ENCODE measurements at places on chromosomes 3 and 15.

DNA sequence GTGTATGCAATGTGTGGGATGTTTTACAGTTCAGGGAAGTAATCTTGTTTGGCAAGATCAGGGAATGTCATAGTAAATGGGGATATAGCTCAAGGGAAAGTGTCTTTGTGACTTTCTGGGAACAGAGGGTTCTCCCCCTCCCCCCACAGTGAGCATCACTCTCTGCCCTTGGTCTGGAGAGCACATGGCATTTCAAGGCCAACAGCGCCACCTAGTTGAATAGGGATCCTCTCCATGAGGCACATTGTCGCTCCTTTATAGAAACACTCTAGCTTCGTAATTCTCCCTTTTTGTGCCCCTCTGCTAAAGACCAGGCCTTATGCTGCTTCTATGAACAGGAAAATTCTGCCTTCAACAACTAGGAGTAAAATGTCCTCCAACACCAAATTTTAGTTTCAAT is 37.1 kb upstream of the ARNT2 start:
- DNase-seq: no peak

DNA sequence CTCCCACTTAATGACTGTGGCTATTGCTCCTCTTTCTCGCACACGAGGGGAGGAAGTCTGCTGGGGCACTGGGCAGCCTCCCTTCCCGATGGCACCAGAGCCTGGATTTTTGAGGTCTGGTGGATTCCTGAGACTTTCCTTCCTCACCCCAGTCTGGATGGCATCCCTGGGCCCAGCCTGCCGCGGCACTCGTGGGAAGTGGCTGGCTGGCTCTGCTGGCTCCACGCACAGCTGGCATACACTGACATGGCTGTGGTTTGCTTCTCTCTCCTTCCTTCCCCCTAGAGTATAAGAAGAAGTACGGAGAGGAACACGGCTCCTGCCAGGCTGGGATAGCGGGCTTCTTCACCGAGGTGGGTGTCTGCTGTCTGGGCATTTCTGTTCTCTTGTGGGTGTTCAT is 319.8 kb upstream of the LRRFIP2 start:
- peak; percentile 59 for DNase-seq

- DNase-seq: no peak
Observed at GRCh38 chr15:100934726-100935125, 15.6 kb downstream of the LRRK1 start.

GRCh38 chr15:31151301-31152233 is 50.0 kb upstream of the TRPM1 start:
- no peak for DNase-seq

DNA sequence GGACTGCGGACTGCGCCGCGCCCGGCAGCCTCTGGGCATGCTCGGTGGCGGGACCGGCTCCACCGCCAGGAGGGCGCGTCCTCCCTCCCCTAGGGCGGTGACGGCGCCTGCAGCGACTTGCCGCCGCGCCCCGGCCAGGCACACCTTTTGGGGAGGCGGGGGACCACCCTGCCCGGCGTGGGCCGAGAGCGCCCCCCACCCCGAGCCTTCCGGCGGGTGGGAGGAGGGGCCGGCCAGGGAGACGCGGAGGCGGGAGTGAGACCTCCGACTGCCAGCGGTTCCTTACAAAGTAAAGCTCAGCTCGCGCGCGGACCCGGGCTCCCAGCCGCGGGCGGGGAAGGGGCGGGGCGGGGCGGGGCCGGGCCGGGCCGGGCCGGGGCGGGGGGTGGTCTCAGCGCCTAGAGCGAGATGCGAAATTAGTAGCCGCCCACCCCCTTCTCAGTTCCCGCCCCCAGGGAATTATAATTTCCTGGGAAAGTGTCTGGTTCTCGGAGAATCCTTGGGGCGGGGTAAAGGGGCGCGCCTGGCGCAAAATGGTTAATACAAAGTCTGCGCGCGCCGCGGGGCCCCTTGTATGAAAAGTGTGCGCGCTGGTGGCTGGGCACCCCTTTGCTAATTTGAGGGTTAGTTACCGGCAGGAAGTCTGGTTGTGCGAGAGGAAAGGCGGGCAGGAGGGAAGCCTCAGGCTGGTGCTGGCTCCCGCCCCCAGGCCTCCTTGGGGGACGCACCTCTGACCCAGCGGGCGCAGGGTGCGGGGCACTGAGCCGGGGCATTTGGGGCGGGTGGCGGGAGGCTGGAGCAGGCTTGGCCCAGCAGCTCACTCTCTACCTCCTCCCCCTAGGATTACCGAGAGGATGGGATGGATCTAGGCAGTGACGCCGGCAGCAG is 224.8 kb upstream of the IL12A start:
- DNase-seq: peak; percentile 88

- no peak for DNase-seq
Observed at GRCh38 chr3:163327086-163327485, 1751.2 kb downstream of the SI start.

GRCh38 chr3:190173426-190173825 is 52.7 kb upstream of the P3H2 start:
- DNase-seq: no peak

DNA sequence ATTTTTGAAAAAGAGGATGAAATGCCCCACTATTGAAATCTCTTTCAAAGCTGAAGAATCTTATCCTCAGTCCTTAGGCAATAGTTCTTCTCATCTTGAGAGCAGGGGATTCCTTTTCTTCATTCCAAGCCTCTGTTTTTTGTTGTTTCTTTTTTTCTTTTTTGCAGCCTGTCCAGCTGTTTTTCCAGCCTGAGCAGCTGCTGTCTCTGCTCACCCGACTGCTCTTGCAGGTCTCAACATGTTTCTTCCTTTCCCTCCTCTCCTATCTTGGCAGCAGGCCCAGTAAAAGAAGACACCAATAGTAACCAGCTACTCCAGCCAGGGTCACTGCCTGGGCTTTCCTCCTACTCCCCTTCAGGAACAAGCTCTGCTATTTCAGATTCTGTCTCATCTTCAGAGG is 23.8 kb downstream of the MEX3B start:
- DNase-seq: peak; percentile 60

DNA sequence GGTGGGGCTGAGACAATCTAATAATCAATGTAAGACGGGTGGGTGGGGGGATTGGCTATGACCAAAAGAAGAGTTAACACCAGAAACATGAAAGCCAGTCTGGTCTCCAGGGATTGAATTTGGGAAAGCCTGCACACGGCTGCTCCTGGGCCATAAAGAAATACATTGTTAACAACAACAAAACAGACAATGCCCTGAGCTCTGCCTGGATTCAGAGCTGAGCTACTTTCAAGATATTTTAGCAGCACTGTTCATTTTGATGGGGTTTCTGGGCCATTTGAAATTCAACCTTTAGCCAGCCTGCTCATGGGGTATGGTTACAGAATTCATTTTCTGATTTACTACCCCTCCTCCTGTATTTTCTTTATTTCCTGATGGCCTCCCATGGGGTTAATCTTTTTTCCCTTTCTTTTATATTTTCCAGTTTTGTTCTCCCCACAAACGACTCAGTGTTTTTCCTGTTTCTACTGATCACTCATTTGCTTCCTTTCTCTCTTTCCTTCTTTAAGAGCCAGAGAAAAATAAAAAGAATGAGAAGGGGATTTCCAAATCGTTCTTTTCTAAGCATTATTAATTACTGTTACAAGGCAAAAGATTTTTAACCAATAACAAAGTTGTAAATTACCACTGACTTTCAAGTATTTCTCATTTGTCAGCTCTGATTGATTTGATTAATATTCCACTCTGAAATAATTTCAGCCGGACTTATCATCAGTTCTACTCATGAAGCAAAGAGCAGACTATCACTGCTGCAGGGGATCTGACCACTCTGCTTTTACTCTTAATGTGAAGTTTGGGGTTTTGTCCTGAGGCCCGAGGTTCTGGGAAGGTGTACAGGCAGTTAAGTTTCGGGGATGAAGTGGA is 19.6 kb downstream of the NR2F2 start:
- no peak for DNase-seq

- no peak for DNase-seq
Observed at GRCh38 chr3:13654330-13655060, 105.6 kb downstream of the FBLN2 start.

- no peak for DNase-seq
Observed at GRCh38 chr3:50215529-50215928, 10.5 kb downstream of the SLC38A3 start.

DNA sequence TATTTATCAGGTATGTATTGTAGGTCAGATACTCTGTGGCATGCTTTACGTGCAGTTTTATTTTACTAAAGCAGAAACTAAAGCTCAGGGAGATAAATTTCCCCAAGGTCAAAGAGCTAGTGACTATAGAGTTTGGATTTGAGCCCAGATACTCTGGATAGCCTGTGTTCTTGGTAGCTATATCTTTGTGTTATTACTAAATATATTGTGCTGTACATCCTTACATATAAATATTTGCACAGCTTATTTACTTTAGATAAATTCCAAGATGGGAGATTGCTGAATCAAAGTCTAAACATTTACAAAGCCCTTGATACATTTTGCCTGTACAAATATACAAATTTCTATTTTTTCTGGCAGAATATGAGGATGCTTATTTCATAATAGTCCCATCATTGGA is 660.9 kb upstream of the NAALADL2 start:
- no peak for DNase-seq

DNA sequence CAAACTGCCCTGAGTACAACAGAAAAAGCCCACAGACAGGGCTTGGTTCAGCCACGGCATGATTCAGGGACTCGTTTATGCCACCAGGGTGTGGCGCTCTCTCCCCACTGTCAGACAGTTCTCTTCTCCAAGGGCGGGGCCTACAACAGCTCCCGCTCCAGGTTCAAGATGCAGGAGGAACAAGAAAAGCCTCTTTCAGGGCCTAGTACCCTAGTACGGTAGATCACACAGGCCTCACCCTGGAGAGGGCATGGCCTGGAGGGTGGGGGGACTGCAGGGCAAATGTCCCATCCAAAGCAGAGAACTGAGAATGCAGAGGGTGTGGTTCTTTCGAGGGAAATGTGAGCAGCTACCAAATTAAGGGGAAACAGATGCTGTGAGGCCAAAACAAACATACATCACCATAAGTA is 12.0 kb downstream of the MESD start:
- peak; percentile 67 for DNase-seq

GRCh38 chr3:123687286-123687685 is 102.4 kb upstream of the HACD2 start:
- DNase-seq: no peak

DNA sequence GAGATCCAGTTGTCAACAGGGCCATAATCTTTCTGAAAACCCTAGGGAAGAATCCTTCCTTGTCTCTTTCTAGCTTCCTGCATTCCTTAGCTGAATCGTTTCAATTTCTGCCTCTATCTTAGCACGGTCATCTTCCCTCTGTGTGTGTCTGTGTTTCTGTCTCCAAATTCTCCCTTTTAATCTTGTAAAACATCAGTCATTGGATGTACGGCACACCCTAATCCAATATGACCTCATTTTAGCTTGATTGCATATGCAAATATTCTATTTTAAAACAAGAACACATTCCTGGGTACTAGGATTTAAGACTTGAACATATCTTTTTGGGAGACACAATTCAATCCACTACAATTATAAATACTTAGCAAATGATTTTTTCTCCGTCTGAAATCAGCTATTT is 600.3 kb downstream of the GBE1 start:
- DNase-seq: no peak

DNA sequence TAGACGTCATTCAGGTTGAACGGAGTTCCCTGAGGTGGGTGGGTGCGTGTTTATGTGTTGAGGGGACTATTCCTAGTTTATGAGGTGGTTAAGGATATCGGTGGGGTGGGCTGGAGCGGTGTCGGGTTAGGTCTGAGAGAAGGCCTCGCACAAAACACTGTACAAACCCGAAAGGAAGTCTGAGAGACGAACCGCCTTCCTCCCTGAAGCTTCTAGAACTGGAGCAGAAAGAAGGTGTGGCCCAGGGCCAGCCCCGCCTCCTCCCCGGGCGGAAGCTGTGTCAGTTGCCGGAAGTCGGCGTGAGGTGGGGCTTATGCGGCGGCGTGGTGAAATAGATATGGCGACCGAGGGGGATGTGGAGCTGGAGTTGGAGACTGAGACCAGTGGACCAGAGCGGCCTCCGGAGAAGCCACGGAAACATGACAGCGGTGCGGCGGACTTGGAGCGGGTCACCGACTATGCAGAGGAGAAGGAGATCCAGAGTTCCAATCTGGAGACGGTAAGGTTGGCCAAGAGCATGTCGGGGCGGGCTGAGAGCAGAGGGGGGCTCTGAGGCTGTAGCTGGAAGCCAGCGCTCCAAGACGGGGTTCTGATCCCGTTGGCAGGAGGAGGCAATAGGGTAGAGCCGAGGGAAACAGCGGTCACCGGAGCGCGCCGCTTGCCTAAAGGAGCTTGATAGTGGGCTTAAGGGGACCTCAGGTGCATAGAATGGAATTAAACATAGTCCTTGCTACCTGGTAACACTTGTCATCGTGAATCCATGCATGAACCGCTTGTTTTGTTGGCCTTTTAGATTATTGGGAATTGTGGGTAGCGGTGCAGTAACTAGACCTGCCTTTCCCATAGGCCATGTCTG is at the start of gene HYPK:
Gene HYPK (plus strand): TSS at position 314 of the 856 bp plus-strand sequence. CDS start 24 bp downstream, at position 338.
- DNase-seq: peak; percentile 96

DNA sequence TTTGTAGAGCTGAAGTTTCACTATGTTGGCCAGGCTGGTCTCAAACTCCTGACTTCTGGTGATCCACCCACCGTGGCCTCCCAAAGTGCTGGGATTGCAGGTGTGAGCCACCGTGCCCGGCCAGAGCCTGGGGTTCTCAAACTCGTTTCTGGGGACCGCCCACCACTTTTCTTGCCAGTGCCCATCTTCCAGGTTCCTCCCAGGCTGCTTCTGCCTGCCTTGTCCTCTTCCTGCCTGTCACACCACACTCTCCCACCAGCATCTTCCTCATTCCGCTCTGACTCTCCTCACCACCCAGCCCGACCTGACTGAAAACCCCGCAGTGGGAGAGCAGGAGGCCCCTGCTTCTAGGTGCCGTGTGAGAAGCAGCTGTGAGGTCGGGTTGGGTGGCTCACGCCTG is 3.1 kb upstream of the DYNLT2B start:
- no peak for DNase-seq

GRCh38 chr3:177721864-177722785 is 524.8 kb upstream of the TBL1XR1 start:
- DNase-seq: no peak
